Right forelimb (tissue), 1 donor: ENCODE measurements at places on chromosomes 2 and 18.

DNA sequence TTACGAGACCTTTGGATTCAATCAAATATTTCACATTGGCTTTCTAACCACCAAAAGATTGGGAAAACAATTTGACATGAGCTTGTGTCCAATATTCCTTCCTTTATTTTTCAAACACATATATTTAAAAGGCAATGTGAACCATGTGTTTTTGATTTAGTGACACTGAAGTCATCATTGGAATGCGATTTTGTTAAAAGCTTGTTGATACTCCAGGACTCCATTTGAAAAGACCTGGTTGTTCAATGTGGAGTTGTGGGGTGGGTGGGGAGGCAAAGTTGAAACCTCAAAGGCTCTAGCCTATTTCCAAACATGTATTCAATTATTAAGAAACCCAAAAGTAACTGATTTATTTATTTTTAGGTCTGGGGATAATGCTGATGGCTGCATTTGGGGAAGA lies 114.1 kb upstream of the TRIB2 start:
- DNase-seq: no peak

DNA sequence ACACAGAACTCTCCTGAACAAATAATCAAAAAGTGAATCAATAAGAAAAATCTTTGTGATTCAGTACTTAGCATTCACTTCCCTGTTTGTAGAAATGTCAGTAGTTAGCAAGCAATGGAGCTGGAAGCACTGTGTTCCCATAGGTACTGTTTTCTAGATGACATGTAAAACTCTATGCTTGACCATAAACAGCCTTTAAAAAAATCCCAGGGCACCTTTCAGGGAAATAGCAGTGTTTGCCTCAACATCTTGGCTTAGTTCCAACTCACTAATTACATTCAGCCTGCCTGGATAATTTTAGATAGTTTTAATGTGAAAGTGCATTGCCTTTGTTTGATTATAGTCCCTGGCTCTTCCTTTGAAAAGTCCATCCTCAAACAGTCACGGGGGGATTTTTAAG lies 721.8 kb downstream of the ERBB4 start:
- no peak for DNase-seq

DNA sequence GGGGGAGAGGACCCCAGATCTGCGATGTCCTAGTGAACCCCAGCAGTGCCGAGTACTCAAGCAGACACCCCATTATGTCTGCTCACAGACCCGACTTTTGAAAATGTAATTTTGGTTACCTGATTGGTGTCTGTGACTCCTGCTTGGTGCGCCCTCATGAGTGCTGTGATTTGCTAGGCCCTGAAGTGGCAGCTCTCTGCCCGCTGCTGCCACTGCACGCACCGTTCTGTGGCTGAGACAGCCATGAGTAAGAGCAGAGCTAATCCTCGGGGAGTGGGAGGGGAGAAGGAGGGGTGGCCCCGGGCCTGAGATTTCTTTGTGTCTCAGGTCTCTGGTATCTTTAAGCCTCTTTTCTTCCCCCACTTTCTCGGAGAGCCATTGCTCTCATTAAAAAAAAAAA lies 18.2 kb downstream of the FHOD3 start:
- DNase-seq: no peak

GRCh38 chr2:67522148-67522547 lies 125.0 kb downstream of the ETAA1 start:
- DNase-seq: no peak

DNA sequence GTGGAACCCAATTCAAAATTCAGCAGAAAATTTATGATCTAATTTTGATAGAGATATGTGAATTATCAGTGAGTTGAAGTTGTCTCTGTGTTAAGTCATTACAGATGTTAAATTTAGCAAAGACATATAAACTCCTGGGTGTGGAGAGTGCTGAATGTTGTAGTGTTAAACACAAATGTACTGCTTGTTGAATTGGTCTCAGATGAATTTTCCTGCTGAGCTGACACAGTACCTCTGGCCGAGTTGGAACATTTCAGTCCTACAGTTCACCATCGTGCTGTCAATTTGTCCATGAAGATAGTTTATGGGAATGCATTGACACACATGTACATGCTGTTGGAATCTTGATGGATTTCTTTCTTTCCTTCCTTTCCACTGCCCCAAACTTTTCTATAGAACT lies 255.9 kb downstream of the PLCL1 start:
- DNase-seq: no peak

DNA sequence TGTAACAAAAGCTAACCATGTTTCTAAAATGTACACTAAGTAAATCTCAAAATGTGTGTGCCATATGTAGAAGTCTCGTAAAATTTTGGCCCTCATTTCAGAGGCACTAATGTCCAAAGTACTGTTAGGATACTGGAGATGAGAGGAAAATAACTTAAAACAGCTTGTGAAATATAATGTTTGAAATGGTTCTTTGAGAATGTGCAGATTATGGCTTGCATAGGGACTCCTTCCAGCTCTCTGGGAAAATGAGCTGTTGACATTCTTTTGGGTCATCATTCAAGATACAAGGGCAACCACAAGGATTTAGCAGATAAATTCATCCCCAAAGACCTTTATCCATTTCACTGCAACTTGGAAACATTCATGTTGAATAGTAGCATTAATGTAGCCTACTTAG lies 38.1 kb upstream of the OTX1 start:
- DNase-seq: no peak

DNA sequence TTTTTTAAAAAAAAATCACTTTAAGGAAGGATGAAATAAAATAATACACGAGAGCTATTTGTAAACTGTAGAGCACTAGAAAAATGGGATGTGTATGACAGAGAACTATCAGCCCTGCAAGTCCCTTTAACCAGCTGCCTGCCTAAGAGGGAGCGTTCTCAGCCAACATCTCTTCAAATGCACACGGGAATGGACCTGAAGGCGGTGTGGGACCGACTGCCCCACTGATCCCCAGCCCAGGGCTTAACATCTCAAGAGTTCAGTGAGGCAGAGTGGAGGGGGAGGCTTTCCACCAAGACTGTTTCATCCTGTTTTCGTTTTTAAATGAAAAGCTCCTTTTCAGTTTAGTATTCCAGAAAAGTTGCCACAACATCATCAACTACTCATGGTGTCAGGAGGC lies 2.2 kb downstream of the INPP4A start:
- DNase-seq: no peak

- DNase-seq: no peak
Measured at GRCh38 chr2:72678024-72678423, 147.8 kb downstream of the EXOC6B start.

GRCh38 chr2:190043441-190043840 lies 19.1 kb downstream of the MSTN start:
- DNase-seq: no peak

GRCh38 chr2:74100254-74101216 lies 47.2 kb downstream of the BOLA3 start:
- peak; percentile 32 for DNase-seq

GRCh38 chr2:60972889-60973656 lies 44.4 kb upstream of the PEX13 start:
- DNase-seq: no peak

DNA sequence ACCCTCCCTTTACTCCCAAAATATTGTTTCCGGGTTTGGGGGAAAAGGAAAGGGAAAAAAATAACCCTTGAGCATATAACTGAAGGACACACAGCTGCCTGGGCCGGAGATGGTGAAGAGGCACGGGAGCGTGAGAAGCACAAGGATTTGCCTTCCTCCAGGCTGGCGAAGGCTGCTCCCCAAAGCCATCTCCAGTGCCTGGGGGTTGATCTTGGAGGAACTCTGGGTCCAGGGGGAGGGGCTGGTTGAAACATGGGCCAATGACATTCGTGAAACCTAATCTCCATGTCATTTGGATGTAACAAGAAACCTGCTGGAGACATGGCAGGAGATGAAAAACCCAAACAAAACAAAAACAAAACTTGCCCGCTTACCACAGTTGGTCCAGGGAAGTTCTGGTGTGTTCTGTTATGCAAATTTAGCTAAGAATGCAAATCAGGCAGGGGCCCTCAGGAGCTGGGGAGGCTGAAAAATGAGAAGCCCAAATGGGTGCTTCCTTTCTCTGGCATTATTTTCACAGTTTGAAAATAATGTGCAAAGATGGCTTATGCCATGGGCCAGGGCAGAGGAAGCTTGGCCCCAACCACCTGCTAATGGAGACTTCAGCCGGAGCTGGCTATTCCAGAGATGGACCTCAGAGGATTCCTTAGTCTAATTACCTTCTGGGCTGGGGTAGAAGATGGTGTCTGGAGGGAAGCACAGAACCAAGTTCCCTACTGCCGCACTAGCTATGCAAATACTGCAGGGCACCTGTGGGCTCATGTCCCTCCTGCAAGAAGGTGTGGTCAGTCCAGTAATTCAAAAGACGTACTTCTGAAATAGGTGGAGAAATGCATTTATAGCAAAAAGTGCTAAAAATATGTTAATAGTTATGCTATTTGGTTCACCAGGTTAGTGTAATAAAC lies 180.9 kb downstream of the BCL2 start:
- no peak for DNase-seq

GRCh38 chr2:235381261-235381912 lies 112.5 kb upstream of the AGAP1 start:
- DNase-seq: no peak

DNA sequence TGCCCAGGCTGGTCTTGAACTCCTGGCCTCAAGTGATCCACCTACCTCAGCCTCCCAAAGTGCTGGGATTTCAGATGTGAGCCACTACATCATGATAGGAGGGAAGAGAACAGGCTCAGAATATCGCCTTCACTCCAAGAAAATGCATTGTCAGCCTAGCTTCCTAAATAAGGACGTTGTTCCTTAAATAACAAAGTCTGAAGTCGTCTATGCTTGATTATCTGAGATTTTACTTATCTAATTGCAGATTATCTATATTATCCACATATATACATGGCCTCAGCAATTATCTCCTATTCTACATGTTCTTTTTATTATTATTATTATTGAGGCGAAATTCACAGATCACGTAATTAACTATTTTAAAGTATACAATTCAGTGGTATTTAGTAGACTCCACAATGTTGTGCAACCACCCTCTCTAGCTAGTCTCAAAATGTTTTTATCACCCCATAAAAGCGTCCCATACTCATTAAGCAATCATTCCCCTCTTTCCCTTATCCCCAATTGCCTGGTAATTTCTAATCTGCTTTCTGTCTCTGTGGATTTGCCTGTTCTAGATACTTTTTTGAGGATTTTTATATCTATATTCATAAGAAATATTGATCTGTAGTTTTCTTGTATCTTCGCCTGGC lies 95.1 kb upstream of the RFX8 start:
- no peak for DNase-seq

- no peak for DNase-seq
Measured at GRCh38 chr2:85120363-85120762, 12.8 kb upstream of the TCF7L1 start.

GRCh38 chr2:216604458-216604857 lies 28.8 kb upstream of the IGFBP2 start:
- no peak for DNase-seq

DNA sequence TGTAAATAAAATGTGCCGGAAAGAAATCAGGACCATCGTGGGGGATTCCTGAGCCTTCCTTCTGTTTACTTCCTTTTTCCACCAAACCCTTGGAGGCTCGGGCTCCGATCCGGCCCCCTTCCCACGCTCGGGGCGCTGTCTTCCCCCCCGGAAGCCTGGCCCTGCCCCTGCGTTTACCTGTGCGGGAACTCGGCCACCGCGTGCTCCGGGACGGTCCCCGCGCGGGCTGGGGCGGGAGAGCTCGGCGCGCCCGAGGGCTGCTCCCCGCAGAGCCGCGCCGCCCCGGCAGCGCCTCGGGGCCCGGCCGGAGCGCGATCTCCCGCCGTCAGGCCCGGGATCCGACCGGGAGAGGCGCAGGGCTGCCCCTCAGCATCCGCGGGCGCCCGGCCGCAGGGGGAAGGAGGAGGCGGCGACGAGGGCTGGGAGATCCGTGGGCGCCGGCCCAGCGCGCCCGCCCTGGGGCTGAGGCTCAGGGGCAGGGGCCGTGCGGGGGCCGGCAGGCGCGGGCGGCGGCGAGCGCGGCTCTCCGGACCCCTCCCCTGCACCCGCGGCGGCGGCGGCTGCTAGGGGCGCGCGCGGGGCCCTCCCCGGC lies 435 bp downstream of the ADCY3 start:
- DNase-seq: peak; percentile 70

DNA sequence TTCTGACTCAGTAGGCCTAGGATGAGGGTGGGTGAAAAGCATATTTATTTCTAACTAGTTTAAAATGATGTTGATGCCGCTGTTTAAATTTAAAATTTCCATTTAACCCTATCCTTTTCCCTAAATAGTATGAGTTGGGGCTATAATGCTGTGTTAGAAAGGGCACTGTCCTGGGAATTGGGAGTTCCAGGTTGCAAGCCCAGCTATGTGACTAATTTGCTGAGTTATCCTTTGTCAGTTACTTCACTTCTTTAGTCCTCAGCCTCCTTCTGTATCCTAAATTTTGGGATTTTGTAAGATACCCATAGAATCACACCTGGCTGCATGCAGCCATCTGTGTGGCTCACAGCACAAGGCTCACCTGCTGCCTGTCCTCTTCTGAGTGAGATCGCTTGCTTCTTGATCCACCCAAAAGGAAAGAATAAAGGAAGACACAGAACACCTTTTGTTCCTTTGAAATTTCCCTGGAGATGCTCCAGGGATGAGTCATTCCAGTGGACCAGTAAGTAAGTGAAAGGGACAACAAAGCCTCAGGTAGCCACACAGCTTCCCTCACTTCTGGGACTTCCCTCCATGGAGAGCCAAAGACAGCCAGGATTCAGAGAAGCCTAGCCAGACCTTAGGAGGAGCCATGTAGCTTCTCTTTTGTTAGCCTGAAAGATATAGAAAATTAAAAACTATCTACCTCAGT lies 97.2 kb downstream of the DTNA start:
- DNase-seq: no peak

DNA sequence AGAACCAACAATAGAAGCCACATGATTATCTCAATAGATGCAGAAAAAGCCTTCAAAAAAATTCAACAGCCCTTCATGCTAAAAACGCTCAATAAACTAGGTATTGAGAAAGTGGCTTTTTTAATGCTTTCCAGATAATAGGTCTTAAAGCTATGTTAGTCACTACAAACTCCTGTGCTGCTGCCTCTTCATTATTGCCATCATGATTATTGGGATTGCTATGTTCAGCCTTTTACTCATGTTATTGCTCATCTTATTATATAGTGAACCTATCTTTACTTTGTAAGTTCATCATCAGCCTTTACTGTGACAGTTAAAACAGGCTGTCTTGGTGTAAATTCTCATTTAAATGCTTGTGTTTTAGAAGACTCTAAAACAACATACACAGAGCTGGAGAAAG lies 1557.2 kb upstream of the ZEB2 start:
- no peak for DNase-seq

- DNase-seq: peak; percentile 74
Measured at GRCh38 chr2:174682007-174682577, 82.2 kb downstream of the CHRNA1 start.

GRCh38 chr2:213261715-213262114 lies 22.5 kb upstream of the SPAG16 start:
- no peak for DNase-seq

GRCh38 chr2:18599509-18600254 lies 10.3 kb upstream of the NT5C1B start:
- no peak for DNase-seq

GRCh38 chr2:102749938-102750337 lies 11.9 kb upstream of the TMEM182 start:
- no peak for DNase-seq

DNA sequence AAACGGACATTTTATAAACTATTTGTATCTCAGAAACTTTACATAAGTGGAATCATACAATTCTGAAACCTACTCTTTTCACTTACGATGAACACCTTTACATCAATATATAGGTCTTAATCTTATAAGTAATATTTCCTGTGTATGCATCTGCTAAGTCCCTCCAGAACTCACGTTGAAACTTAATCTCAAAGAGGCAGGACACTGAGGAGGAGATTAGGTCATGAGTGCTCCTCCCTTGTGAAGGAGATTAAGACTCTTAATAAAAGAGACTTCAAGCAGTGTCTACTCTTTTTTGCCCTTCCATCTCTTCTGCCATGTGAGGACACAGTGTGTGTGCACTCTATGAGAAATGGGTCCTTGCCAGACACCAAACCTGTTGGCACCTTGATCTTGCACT lies 94.7 kb upstream of the CDKL4 start:
- DNase-seq: no peak
